ENCODE measurements at places on chromosomes 12 and 14.

DNA sequence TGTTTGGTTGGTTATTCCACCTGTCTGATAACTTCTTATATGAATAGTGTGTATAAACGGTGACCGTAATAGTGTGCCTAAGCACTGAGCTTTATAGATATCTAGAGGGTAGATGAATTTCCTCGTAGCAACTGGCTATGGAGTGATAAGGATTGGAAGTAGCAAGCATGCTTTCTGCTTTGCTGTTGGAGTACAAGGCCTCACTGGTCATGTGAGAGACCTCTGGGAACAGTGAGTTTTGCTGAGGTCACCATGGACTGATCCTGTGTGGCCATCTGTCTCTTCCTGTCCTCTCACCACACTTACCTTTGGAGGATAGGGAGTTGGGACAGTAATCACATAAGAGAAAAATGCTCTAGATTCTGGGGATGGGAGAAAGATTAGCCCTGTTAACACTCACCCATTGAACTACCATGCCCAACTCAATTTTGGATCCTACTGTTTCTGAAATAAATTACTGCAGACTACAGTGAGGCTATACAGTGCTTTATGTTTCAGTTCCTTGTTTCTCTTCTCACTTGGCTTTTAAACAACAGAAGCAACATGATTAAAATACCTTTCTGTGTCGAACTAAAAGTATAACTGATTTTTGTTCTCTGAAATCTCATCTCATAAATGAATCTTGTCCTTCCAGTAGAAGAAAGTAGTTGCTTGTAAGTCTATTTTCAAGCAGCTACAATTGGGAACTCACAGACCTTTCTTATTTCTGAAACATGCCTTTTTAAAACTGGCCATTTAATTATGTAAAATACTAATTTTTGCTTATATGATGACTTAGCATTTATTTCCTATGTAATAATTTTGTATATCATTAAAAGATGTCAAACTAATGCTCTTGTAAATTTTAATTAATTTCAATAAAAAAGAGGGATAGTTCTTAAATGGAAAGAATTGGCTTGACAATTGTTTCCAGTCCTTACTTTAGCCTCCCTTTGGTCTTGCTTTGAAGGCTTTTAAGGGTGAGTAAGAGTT, 8.3 kb downstream of the TMX1 start:
- no peak for DNase-seq

DNA sequence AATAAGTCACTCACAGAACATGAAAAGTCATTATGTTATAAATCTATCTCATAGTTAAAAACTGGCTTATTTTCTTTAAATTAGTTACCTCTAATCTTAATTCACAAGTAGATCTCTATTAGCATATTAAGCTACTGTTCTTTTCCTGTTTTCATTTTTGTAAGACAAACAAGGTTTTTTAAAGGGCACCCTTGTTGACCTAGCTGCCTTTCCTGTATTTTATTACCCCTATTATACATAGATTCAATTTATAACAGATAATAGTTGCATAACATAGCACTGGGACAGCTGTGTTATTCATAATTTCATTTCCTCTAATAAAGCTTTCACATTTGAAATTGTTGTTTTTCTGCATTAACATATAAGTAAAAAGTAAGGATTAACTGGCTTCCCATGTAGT, 1500.7 kb upstream of the FLRT2 start:
- DNase-seq = no peak

- no peak for DNase-seq
Measured at GRCh38 chr12:127143020-127143419, 1124.0 kb upstream of the TMEM132C start.

- DNase-seq = no peak
Measured at GRCh38 chr12:88272456-88272855, 130.3 kb downstream of the TMTC3 start.

- no peak for DNase-seq
Measured at GRCh38 chr12:54983536-54984101, 943 bp downstream of the TESPA1 start.

GRCh38 chr12:87266305-87266704, 762.9 kb downstream of the C12orf50 start:
- no peak for DNase-seq

- DNase-seq = no peak
Measured at GRCh38 chr14:68772761-68773381, 20.0 kb downstream of the ZFP36L1 start.

GRCh38 chr14:96380735-96381134, 11.2 kb upstream of the AK7 start:
- DNase-seq = no peak

All from stimulated activated CD4-positive, alpha-beta T cell treated with anti-CD3 and anti-CD28 coated beads, Interleukin-12 subunit alpha, Interleukin-12 subunit beta, amount 100 ng/mL, for 48 hours (primary cell).